Left ventricle myocardium inferior (tissue), 1 donor: ENCODE measurements at places on chromosomes 12 and 14. TPM values are rescaled to one million over a fixed set of nuclear protein-coding genes. Genes with fewer than 3 reads are reported as not detected.

- H3K36me3 ChIP-seq, result no peaks in the 10 kb centered on the region
- H3K4me1 ChIP-seq, result peaks cover 7% of the 10 kb centered on the region
- DNase-seq, result no peak
- H3K27me3 ChIP-seq, result peaks cover 85% of the 10 kb centered on the region
- H3K4me3 ChIP-seq, result no peak overlapping the region
Observed at GRCh38 chr12:130336723-130337487, 782 bp upstream of the PIWIL1 start.

GRCh38 chr12:113102811-113103210 lies 32.8 kb downstream of the RASAL1 start:
- H3K4me1 ChIP-seq, result peaks cover 9% of the 10 kb centered on the region
- no peak overlapping the region for H3K27ac ChIP-seq
- H3K27me3 ChIP-seq, result peaks cover 71% of the 10 kb centered on the region
- no peak for DNase-seq
- H3K4me3 ChIP-seq, result no peak overlapping the region
- no peaks in the 10 kb centered on the region for H3K36me3 ChIP-seq

ZNF385A gene
- 7.1 TPM for total RNA-seq

GLS2 gene
- 0.49 TPM for total RNA-seq

TOMM20L gene
- total RNA-seq, result not detected

CLEC1B gene
- total RNA-seq, result not detected

PLEKHG7 gene
- total RNA-seq, result not detected
